ENCODE measurements at places on chromosomes 16 and 17.
A peak's percentile ranks its signal among the peaks of the same experiment; 100 is the strongest.

GRCh38 chr17:60098578-60098977, 19.9 kb upstream of the HEATR6 start:
- no peak for DNase-seq

GRCh38 chr17:57035971-57036481, 49.0 kb upstream of the AKAP1 start:
- DNase-seq: no peak

GRCh38 chr16:3166505-3166886, 21.5 kb upstream of the OR1F1 start:
- DNase-seq: no peak

DNA sequence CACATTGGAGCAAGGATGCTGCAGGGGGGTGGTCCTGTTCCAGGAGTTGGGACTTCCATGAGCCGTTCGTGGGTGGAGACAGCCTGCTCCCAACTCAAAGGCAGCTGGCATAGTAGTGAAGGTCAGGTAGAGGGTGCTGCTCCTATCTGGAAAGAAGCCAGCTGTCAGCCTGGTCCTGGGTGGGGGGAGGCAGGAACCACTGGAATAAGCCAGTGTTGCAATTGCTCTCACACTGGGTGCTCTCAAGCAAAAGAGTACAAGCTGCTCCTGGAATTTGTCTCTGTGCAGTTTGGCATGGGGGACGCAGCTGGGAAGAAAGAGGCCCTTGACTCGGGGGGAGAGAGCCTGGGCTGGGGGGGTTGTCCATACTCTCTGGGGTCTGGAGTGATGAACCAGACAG, 8.7 kb downstream of the CACNG5 start:
- no peak for DNase-seq

GRCh38 chr16:70750893-70751467, 50.0 kb downstream of the VAC14 start:
- DNase-seq: no peak

DNA sequence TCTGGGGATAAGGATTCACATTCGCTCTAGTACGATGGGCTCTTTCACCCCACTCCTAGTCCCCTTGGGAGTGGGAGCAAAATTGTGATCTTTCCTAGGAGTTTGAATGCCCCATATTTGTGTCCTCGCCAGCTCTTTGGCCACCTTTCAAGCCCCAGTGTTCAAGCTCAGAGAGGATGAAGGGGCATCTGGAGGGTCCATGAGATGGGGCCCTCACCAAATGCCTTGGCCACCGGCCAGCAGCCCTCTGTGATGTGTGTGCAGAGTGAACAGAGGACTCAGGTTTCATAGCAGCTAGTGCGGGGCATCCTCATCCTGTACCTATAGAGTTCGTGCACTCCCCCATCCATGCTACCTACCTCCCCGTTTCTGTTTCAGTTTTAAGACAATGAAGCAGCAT, 140.6 kb downstream of the RAB11FIP4 start:
- no peak for DNase-seq

- no peak for DNase-seq
Measured at GRCh38 chr17:72839131-72839725, 253.3 kb downstream of the SLC39A11 start.

DNA sequence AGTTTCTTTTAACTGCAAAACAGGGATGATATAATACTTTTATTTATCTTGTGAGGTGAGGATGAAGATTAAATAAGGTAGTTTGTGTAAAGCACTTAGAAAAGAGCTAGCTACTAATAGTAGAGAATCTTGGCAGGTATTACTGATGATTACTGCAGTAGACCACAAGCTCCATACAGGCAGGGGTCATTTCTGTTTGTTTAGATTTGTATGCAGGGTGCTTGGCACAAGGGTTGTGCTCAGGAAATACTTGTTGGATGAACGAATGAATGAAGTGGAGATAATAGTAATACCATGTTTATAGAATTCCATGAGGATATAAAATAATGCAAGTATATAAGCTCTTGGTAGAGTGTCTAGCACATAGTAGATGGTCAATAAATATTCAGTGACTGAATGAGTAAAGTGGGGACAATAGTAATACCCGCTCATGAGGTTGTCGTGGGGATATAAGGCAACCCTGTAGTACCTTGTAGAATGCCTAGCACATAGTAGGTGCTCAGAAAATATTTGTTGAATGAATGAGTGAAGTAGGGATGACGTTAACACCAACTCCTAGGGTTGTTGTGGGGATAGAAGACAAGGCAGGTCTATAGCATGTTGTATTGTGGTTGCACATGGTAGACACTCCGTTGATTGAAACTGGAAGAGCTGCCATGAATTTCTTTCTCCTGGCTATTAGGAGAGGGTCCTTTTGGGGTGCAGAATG, 83.0 kb downstream of the ABCC1 start:
- DNase-seq: no peak

DNA sequence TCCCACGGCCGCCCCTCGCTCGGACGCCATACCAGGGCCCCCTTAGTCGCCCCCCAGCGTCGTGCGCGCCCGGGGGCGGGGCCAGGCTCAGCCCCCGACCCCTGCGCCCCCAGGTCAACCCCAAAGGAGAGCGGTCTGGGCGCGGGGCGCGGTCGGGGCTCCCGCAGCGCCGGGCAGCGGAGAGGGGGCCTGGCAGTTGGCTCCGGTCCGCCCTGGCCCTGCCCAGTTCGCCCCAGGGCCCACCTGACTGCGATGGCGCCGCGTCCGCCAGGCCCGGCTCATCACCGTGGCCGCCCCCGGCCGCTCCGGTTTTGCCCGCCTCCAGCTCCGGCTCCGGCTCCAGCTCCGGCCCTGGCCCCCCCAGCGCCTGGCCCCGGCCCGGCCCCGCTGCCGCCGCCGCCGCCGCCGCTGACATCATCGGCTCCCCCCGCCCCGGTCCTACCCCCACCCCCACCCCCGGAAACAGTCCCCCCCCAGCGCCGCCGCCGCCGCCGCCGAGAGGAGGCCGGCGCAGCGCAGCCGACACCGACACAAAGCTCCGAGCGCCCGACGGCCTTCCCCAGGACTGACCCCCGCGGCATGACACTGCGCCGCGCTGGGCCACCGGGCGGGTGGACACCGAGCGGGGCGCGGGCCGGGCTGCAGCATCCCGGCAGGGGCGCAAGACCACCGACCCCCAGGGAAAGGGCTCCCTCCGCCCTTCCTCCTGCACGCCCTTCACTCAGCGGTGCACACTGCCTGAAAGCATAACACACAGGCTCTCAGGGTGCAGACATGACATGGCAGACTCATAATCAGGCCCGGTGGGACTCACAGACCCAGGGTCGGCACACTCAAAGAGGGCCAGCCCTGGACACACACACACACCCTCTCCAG, at the start of gene ZBTB4:
ZBTB4 (minus strand) TSS at position 419 of the 876 bp plus-strand sequence. CDS start 12,830 bp downstream, outside the sequence.
- no peak for DNase-seq

DNA sequence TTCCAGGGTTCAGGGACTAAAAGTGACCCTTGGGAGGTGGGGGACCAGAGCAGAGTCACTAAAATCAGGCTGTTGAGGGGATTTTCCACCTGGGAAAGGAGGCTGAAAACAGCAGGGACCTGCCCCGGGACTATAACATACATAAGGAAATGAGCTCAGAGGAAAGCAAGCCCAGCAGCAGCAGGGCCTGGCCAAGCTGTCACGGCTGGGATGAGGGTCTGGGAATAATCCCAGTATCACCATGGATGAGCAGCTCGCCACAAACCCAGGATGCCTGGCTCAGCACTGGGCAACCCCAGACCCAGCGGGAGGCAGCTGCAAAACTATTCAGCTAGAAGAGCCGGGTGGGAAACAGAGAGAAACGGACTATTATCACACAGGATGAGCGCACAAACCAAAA, 72.4 kb downstream of the RPH3AL start:
- no peak for DNase-seq

DNA sequence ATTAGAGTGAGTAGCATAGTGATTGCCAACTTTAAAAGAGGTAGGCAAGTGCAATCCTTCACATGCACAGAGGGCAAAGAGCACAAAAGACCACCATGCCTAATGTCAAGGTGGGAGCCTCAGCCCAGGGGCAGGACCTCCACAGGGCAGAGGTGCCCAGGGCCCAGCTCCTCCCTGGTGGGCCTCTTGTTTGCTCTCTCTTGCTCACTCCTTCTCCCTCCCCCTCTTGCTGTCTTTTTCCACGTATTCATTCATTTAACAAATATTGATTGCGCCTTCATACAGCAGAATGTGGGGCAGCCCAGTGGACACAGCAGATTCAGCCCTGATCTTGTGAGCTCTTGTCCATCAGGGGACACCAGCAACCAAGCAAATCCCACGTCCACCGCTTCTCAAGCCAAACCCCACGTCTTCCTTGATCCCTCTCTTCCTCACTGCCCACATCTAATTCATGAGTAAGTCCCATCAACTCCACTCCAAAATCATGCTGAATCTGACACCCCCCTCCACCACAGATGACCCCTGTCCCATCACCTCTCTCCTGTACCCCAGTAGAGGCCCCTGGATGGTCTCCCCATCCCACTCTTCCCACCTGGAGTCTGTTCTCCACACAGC, 44.1 kb upstream of the RPL38 start:
- DNase-seq: no peak

- no peak for DNase-seq
Measured at GRCh38 chr17:73595479-73595878, 48.8 kb downstream of the SDK2 start.

- no peak for DNase-seq
Measured at GRCh38 chr17:15185625-15185991, 79.5 kb downstream of the PMP22 start.

- no peak for DNase-seq
Measured at GRCh38 chr17:82056729-82057621, 5.3 kb downstream of the GPS1 start.

- no peak for DNase-seq
Measured at GRCh38 chr16:3183445-3184139, 4.4 kb upstream of the OR1F1 start.

DNA sequence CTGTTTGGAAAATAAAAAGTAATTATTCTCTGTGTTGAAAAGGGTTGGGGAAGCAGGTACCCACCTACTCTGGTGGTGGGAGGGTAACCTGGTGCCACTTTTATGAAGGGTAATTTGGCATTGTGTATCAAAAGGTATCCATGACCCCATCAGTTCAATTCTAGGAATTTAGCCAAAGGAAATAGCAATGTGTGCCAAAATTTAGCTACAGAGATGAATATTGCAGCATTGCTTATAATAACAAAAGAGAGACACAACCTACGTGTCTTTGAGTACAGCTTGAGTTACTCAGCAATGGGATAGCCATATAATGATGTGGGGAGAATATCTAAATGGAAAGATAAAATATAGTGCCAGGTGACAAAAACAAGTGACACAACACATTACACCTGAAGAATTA, 170.7 kb downstream of the NTN1 start:
- DNase-seq: no peak

DNA sequence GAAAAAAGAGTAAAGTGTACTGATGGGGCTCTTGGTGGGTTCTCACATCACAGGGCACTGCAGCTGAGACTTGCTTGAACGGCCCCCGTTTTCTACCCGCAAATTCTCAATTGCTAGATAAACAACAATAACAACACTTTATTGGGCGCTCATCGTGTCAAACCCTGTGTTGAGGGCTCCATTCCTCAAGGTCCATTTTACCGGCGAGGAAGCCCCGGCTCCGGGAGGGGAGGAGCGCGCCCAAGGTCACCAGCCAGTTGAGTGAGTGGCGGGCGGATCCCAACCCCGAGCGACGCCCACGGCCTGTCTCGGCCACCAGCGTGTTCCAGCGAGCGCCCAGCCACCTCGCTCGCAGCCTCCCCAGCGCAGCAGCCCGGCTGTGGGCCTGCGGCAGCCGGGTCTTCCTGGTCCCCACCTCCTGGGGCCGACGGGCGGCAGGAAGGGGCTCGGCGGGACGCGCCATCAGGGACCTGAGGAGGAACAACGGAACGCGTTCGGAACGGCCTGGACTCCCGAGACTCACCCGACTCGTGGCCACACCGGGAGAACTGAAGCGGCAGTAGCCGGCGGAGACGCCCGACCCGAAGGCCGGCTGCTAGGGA, 373 bp downstream of the CMC2 start:
- DNase-seq: peak; percentile 54

DNA sequence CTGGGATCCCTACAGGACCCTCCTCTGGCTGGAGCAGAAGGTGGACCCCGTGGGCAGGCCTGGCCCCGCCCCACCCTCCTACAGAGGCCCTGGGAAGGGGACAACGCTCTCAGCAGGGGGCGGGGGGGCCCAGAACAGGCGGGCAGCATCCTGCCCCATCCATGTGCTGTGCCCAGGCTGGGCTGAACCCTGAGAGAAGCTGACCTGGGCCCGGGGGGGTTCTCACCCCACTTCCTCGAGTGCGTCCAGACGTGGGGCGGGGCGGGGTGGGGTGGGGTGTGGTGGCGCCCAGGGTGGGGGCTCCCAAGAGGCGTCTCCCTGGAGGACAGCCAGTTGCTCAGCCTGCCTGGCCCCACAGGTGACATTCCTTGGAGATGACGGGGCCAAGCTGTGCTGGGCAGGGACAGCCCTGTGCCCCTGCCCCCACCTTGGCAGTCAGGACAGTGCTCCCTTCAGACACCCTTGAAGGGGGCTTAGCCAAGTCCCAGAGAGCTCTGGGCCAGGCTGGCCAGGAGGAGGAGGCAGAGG, 390 bp upstream of the UNC13D start:
- no peak for DNase-seq

DNA sequence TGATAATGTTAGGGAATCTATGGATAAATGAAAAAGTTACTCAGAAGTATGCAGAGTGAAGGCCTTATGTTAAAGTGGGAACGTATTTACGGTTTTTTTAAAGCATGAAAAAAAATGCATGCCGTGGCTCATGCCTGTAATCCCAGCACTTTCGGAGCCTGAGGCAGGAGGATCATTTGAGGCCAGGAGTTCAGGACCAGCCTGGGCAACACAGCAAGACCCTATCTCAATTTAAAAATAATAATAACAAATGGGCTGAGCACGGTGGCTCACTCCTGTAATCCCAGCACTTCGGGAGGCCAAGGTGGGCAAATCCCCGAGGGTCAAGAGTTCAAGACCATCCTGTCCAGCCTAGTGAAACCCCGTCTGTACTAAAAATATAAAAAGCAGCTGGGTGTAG, 6.0 kb downstream of the POLR2A start:
- no peak for DNase-seq

- no peak for DNase-seq
Measured at GRCh38 chr16:2019518-2019920, at the start of gene NPW. Gene NPW (plus strand): TSS chr16:2019785.

DNA sequence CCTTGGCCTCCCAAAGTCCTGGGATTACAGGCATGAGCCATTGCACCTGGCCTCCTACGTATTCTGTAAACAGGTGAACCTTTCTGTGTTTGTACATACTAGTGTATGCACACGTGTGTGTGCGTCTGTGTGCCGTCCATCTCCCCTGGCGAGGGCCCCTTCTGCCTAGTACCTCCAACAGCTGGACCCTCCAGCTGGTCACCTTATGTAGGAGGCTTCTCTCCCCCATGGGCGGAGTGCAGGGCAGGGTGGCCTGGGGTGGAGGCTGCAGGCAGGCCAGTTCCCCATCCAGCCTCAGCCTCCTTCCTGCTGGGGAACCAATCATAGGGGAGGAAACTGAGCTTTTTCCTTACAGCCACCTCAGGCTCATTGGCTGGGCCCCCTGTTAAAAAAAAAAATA, 24.4 kb upstream of the DOC2B start:
- no peak for DNase-seq
